ENCODE measurements at places on chromosomes 12 and 14.

DNA sequence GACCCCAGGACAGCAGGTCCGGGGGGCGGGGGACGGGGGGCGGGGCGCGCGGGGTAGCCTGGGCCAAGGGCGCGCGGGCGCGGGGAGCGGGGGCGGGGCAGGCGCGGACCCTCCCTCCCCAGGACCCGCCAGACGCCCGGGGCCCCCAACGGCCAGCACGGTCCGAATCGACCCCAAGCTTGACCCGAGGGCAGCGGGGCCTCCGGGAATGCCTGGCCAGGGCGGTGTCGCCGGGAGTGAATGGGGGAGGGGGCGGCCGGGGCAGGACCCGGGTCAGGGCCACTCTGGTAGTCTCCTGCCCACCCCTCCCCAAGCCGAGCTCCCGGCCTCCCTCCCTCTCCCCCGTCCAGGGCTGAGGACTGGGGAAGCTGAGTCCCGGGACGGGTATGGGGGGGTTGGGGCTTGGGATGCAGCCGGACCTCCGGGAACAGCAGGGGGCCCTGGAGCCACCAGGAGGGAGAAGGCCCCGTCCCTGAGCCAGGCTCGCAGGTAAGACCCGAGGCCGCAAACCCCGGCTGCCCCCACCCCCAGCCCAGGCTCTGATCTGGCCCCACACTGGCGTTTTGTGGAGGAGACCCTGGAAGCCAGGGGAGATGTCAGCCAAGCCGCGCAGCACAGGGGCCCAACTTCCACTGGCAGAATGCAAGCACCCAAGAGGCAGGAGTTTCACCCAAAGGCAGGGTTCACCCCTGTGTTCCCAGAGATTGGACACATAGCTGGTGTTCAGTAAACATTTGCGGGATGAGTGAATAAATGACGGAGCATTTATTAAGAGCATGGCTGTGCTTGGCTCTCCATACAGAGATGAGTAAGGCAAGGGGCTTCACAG is 545 bp upstream of the GALNT9 start:
- DNase-seq = peak; percentile 63

DNA sequence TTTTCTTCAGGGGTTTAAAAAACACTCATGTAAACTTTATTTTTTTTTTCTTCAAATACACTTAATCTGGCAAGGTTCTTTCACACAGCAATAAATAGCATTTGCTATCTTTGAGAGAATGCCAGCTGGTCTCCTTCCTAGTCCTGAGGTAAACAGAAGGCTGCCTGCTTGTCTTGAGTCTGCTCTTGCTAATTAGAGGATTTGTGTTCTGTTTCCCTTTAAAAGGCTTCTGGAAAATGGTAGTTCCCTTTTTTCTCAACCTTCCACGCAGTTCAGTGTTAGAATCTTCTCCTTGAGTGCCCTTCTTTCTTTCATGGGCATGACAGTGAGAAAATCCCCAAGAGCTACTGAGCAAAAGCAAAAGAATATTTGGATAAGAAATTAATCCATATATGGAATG is 92.3 kb upstream of the DCN start:
- no peak for DNase-seq

- DNase-seq = no peak
Observed at GRCh38 chr12:110966081-110966760, 45.8 kb upstream of the MYL2 start.

GRCh38 chr14:101815994-101816393 is 54.5 kb downstream of the PPP2R5C start:
- no peak for DNase-seq

DNA sequence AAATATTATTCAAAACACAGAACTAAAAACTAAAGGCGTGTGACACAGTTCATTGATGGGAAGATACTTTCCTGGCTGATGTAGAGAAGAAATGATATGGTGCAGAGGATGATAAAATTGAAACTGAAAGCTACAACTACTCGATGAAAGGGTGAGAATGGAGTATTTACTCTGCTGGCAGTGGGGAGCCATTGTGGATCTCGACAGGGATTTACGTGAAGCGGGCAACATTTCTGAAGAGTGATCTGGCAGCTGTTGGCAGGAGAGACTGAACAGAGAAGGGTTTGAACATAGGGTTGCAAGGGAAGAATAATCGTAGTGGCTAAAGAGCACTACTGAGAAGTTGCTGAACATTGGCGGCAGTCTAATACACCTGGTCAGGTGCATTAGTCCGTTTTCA is 464.9 kb downstream of the PDZRN4 start:
- no peak for DNase-seq

DNA sequence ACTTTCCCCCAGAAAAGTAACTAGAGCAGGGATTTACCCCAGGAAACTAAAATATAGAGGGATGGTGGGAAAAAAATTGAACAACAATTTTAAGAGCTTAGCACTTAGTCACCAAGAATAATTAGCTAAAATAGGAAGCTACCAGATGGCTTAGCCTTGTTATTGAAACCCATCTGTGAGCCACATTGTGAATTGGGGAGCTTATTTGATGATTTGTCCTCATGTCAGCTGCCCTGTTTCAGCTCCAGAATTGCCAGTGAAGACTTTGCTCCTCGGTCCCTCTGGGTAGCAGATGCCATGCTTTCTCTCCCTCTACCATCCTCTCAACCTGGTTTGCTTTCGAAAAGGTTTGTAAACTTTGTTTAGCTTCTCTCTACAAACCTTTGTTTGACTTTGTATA is 67.7 kb upstream of the PTHLH start:
- no peak for DNase-seq

- no peak for DNase-seq
Observed at GRCh38 chr12:9760120-9760519, 581 bp downstream of the CD69 start.

GRCh38 chr12:68792952-68793351 is 15.0 kb upstream of the MDM2 start:
- peak; percentile 89 for DNase-seq

DNA sequence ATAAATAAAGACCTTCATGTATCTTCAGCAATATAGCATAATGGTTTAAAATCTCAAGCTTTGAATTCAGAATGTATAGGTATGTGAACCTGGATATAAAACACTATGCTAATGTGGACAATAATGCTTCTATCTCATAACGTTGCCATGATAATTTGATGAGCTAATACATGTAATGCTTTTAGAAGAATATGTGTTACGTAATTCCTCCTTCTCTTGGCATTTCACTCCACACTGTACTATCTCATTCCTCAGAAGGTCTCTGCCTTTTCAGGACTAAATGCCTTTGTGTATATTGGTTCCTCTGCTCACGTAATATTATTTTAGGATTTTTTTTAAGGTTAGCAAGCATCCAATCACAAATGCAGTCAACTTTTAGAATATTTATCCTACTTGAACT is 86.5 kb downstream of the FOXA1 start:
- no peak for DNase-seq

DNA sequence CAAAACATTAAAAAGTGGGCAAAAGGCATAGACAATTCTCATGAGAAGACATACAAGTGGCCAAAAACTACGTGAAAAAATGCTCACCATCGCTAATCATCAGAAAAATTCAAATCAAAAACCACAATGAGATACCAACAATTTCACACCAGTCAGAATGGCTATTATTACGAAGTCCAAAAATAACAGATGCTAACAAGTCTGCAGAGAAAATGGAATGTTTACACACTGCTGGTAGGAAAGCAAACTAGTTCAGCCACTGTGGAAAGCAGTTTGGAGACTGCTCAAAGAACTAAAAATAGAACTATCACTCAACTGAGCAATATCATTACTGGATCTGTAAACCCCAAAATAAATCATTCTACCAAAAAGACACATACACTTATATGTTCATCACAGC is 76.2 kb downstream of the PRKD1 start:
- DNase-seq = no peak

GRCh38 chr12:45887544-45887943 is 102.8 kb downstream of the SCAF11 start:
- no peak for DNase-seq

GRCh38 chr14:49770212-49770817 is 2.4 kb downstream of the KLHDC2 start:
- DNase-seq = no peak

- DNase-seq = peak; percentile 41
Observed at GRCh38 chr12:46675736-46676135, 150.1 kb downstream of the SLC38A4 start.

DNA sequence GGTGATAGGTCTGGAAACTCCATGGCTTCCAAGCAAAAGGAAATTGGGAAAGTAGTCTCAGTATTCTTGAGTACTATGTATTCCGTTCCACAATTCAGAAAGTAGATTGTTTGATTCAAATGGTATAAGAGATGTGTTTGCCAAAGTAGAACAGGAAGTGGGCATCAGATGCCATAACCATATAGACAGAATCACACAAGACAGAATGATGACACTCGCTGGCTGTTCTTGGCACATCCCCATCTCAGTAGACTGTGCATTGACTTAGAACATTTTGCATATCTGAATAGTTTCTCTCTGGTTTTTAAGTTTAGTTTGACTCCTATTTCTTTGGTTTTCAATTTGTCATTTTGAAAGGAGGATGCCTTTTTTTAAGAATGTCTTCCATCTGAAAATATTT is 221.1 kb upstream of the RGS6 start:
- DNase-seq = no peak

GRCh38 chr12:25830456-25830855 is 128.0 kb upstream of the RASSF8 start:
- no peak for DNase-seq
